ENCODE measurements at places on chromosomes 6 and 20. TPM values are rescaled to one million over a fixed set of nuclear protein-coding genes. Genes with fewer than 3 reads are reported as not detected.

DNA sequence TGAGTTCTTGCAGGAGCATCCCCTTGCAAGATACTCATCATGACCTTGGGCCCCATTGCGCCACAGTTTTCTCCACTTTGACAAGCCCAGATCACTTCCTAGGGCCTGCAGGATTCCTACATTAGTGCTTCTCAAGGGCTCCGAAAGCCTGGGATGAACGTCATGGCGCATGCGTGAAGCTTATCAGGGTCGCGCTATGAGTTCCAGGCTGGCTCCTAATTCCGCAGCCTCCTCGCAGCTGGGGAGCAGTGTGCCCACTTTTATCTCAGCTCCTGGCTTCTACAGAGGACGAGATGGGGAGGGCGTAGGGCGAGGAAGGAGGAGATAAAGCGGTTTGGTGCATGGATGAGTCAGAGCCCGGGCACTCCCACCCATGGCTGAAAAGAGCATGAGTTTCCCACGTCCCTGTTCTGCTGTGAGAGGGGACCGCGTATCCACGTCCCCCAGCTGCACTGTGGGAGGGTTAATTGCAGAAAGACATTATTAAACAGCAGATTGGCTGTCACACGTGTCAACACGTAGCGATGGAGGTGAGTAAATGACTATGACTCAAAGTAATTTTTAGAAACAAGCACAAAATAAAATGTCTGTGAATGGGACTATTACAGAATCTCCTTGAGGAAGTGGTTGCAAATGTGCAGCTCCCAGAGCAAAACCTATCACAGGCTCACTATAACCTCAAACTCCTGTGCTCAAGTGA is 72.9 kb upstream of the DSP start:
- no peak for DNase-seq

- no peak for DNase-seq
Observed at GRCh38 chr6:121335087-121336008, 1.1 kb upstream of the TBC1D32 start.

DNA sequence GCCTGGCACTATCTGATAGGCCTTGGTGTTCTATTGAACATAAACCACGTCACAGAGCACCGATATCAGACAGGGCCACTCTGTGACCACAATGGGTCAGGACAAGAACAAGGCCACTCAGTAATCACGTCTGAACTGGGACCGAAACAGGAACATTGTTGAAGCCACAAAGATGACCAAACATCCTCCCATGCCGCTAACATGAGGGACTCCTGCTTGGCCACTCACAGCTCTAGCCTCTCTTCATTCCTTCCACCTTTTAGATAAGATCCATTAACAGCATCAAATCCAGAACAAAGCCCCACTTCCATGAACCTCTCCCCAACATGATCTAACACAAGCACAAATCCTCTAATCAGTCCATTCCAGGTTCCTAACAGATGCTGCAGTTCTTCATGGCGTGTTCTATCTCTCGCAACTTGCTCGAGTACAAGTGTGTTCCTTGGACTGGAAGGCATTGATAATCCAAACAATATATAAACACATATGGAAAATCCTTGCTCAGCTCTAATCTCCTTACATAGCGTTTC is 7.4 kb downstream of the SIRT5 start:
- no peak for DNase-seq

DNA sequence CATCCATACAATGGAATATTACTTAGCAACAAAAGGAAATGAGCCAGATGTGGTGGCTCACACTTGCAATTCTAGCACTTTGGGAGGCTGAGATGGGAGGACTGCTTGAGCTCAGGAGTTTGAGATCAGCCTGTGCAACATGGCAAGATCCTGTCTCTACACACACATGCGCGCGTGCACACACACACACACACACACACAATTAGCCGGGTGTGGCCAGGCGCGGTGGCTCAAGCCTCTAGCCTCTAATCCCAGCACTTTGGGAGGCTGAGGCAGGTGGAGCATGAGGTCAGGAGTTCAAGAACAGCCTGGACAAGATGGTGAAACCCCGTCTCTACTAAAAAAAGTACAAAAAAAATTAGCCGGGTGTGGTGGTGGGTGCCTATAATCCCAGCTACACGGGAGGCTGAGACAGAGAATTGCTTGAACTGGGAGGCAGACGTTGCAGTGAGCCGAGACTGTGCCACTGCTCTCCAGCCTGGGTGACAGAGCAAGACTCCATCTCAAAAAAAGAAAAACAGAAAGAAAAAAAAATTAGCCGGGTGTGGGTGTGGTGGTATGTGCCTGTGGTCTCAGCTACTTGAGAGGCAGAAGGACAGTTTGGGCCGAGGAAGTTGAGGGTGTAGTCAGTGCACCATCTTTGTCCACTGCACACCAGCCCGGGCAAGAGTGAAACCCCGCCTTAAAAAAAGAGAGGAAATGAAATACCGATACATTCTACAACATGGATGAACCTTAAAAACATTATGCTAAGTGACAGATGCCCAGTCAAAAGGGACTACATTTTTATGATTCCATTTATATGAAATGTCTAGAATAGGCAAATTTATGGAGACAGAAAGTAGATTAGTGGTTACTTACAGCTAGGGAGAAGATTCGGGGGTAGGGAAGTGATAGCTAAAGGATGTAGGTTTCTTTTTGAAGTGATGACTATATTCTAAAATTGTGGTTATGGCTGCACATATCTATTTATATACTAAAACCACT is 52.5 kb downstream of the RBL1 start:
- no peak for DNase-seq

- DNase-seq: no peak
Observed at GRCh38 chr6:13718123-13718458, 6.5 kb upstream of the RANBP9 start.

GRCh38 chr6:53671111-53671510 is 5.6 kb upstream of the KLHL31 start:
- no peak for DNase-seq

GRCh38 chr6:147384029-147384428 is 124.5 kb upstream of the SAMD5 start:
- DNase-seq: no peak

- DNase-seq: no peak
Observed at GRCh38 chr6:21898107-21898796, 304.7 kb downstream of the SOX4 start.

- no peak for DNase-seq
Observed at GRCh38 chr6:138597336-138597735, 98.0 kb upstream of the NHSL1 start.

DNA sequence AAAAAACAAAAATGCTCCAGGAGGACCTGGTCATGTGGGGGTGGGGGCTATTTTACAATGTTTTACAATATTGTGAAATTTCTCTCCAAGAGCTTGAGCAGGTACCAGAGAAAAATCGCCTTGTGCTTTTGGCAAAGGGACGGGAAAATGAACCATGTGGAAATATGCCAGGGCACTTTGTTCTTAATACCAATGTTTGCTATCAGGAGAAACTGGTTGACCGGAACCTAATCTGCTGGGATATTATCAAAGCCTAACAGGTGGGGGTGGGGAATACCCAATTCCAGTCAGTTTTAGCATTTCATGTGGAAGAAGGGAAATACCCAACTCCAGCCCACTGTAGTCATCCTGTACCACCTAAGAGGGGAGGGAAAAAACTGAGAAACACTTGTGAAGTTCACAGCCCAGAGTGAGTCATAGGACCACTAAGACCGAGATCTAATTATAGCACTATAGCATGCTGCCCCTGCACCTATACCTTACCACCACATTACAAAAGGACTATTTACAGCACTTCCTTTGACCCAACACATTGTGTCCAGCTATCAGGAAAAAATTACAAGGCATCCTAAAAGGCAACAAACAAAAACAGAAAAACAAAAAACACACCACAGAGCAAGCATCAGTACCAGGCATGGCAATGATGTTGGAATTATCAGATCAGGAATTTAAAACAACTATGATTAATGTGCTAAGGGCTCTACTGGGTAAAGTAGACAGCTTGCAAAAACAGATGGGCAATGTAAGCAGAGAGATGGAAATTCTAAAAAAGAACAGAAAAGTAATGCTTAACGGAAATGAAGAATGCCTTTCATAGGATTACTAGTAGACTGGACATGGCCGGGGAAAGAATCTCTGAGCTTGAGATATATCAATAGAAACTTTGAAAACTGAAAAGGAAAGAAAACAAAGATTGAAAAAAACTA is 84.1 kb upstream of the POPDC3 start:
- no peak for DNase-seq

DNA sequence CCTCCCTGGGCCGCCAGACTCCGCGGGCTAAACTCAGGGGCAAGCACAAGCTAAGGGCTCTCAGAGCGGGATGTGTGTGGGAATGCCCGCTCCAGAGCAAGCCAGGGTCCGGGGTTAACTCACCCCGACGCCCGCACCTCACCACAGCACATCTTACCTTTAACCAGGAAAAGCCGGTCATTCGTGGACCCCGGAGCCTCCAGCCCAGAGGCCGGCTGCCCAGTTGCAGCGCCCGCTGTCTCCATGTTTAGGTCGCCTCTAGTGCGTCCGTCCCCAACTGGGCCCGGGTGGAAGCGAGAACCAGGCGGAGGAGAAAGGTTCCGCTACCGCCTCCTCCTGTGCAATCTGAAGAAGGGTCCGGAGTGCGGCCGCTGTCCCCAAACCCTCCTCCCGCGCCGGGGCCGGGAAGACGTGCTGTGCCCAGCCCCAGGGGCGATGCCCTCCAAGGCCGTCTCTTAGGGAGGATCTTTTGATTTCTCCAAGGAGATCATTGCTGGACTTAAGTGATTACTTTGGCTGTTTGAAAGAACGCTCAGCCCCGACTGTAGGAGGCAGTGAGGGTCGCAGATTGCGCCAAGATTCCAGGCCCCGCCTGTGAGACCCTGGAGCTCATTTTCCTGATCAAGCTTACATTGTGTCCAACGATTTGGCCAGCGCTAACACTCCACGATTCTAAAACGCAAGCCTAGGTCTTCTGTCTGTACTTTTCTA is at the start of gene TMEM242:
Gene TMEM242 (minus strand): TSS at position 265 of the 711 bp plus-strand sequence. CDS start 20 bp downstream, at position 245.
- peak; percentile 94 for DNase-seq

- DNase-seq: no peak
Observed at GRCh38 chr6:75991941-75992340, 80.5 kb downstream of the IMPG1 start.

- DNase-seq: peak; percentile 84
Observed at GRCh38 chr6:103122766-103123601, 1729.5 kb downstream of the GRIK2 start.

GRCh38 chr6:155424181-155424580 is 31.5 kb downstream of the NOX3 start:
- DNase-seq: no peak

DNA sequence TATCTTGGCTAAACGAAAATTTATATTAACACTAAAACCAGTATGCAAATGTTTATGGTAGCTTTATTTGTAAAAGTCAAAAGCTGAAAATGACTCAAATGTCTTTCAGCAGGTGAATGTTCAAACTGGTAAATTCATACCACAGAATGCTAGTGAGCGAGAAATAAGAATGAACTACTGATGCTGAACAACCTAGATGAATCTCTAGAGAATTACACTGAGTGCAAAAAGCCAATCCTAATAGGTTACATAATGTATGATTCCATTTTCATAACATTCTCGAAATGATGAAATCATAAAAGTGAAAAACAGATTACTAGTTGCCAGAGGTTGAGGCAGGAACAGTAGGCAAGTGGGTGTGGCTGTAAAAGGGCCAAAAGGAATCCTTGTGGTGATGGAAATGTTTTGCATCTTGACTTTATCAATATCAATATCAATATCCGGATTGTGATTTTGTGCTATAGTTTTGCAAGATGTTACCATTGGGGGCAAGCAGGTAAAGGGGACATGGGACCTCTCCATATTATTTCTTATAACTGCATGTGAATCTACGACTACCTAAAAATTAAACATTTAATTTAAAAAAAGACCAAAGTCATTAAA is 26.1 kb downstream of the ZNF311 start:
- DNase-seq: no peak

EYS gene
- 0.96 TPM for polyA plus RNA-seq

TMEM200A gene
- polyA plus RNA-seq: 27.8 TPM

TGM3 gene
- polyA plus RNA-seq: 0.43 TPM

Data from left kidney (tissue), 8 donors.